Right ventricle myocardium inferior (tissue), 1 donor: ENCODE measurements at places on chromosomes 5 and 9. TPM values are rescaled to one million over a fixed set of nuclear protein-coding genes. Genes with fewer than 3 reads are reported as not detected.

GRCh38 chr5:140992828-140993227, 26.6 kb downstream of the PCDHAC2 start:
- DNase-seq = no peak

- no peak for DNase-seq
Observed at GRCh38 chr5:171469326-171469725, 49.9 kb downstream of the FGF18 start.

DNA sequence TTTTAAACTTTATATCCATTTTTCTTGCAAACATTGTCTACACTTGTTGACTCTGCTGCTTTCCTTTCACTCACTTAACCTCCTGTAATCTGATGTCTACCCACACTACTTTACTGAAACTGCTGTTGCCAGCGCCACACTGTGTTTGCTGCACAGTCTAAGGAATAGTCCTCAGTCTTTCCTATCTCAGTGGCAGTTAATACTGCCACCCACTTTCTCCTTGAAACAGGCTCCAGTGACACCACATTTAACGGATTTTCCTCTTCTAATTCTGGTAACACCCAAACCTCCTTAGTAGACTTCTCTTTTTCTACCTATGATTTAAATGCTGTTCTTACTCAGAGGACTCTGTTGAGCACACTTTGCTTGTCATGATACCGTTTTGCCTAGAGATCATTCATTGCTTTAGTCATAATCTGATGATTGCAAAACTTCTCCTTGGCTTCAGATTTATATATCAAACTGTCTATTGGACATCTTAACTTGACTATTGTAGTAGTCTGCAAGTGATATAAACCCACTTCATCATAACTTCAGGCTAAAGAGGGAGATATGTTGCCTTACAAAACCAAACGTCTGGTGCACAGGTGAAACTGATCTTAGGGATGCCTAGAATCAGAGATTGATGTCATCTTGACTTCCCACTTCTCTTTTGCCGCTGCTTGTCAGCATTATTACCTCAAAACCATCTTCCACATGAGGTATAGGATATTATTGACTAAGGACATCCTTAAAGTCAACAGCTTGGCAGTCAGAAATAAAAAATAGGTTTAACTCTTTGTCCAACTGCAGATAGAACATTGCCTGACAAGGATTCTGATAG, 94.1 kb downstream of the CDC42SE2 start:
- no peak for DNase-seq

DNA sequence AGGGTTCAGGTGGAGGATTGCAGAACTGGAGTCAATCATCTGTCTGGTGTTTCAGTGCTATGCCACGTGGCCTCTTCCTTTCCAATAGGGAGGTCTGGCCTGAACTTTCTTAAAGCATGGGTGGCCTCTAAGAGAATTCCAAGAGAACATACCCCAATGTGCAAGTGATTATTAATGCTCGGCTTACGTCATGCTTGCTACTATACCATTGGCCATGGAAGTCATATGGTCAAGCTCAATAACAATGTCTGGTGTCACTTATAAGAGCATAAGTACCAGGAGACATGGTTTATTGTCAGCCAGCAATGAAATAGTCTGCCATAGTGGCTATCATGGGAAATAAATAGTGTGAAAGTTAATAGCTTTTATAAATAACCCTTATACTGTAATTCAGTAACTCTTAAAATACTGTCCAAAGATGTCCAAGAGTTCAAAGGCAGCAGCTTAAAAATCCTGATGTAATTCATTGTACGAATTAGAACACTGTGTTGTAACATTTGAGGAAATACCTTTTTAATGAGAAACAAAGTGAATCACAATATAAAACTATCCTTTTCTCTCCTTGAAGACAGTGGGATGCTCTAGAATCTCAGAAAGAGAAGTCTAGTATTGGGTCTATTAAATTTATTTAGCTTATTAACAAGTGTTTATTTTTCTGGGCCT, 355.4 kb upstream of the PRR16 start:
- DNase-seq = no peak

DNA sequence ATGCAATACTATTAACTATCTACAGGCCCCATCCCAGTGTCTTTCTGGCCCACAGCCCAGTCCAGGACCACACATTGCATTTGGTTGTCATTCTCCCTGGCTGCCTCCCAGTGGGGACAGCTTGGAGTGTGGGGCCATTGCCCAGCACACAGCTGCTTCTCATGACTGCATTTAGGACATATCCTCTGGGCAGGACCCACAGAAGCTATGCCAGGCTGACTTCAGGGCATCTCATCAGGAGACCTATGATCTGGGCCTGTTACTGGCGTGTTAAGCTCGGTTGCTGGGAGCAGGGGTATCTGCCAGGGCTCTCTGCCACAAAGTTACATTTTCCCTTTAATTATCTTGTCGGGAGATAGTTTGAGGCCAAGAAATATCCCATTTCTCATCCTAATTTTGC, 32.1 kb upstream of the CLPTM1L start:
- DNase-seq = no peak

DNA sequence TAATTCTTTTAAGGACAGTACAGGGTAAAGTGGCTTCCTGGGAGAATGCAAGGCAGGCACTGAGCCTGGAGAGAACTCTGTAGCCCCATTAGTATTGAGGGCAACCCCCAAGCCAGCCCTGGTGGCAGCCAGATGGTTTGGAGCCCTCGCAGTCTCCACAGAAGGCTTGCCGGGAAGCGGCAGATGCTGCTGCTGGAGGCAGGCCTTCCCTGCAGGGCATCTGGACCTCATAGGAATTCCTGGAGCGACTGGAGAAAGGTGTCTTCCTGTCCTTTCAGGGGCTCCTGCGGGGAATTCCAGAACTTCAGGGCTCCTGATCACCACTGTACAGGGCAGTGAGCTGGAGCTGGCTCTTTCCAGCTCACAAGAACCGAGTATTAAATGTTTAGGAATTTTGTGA, 167.5 kb downstream of the INSYN2B start:
- DNase-seq = no peak

CENPK gene
- 2.0 TPM for total RNA-seq

IQGAP2 gene
- 4.9 TPM for total RNA-seq

NSMF gene
- total RNA-seq = 11.5 TPM
